Pancreas (tissue), 10 donors: ENCODE measurements at places on chromosomes 1 and 21.

GRCh38 chr1:107875689-107876088 is 89.3 kb downstream of the VAV3 start:
- DNase-seq = no peak

GRCh38 chr1:58727364-58727763 is 27.5 kb upstream of the MYSM1 start:
- no peak for DNase-seq

- no peak for DNase-seq
Observed at GRCh38 chr1:211648980-211649934, 26.2 kb downstream of the NEK2 start.

DNA sequence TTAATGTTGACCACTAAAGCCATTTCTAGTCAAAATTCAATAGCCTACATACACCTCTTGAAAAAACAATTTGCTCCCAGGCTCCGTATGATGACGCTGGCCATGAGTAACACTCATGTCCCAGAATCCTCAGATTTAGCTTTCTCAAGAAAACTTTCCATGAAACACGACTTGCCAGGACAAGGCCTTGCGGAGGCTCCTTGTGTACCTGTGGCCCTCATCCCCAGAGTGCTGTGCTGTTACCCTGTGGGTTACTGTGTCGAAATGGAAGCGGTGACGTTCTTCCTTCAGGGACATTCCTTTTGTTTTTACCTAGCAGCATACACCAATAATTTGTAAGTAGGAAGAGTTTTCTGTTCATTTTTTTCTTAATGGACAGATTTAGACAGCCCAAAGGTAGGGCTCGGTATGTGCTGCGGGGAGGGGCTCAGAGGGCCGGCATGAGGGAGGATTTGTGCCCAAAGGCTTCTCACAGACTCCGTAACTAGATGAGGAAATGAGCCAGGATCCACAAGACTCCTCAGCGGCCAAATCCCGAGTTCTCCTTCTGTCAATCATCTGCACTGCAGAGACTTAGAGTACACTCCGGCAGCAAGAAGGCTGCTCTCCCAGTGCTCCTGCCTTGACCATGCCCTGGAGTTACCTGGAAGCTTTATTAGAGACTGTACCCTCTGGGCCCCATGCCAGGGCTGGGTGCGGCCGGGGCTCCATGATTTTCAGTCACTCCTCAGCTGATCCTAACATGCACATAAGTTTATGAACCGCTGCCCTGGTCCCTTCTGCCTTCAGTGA is 17.8 kb downstream of the GNG12 start:
- DNase-seq = no peak

DNA sequence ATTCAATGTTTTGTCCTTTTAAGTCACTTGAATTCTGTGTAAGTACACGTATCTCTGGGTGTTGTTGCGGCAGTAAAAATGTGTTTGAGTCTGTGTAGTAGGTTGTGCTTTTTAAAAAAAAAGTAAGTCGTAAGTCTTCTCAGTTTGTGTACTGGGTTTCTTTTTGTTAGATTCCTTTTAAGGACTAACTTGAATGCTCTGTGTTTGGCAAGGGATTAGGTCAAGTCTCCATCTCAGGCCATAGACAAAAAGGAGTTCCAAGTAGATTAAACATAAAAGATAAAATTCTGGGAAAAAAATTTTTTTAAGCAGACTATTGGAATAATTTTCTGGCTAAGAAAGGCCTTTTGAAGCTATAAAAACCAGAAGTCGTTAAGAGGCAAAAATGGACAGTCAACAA is 113.1 kb downstream of the ATP5PO start:
- no peak for DNase-seq

DNA sequence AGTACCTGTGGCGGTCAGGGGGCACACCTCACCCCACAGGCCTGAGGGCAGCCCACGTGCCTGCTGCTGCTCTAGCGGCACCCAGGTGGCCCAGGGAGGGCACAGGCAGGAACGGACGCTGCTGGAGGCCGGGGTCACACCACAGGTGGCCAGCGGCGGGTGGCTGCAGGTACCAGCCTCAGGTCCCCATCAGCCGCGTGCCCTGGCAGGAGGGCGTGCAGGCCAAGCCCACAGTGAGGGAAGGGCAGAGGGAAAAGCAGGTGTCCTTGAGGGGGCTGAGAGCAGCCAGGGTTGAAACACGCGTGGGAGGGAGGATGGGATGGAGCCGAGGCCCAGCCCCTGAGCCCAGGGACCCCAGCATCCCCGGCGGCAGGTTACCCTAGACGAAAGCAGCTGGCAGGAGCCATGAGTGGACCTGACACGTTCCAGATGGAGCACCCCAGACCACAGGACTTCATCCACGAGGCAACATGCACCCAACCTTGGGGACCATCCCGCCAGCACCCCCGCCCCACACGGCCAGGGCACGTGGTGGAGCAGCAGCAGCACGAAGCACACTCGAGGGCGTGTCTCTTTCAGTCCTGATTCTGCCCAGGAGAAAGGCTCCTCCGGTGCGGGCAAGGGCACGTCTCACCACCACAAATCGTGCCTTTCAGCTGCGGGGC is 3.7 kb downstream of the SLC19A1 start:
- peak; percentile 8 for DNase-seq

- no peak for DNase-seq
Observed at GRCh38 chr1:185358957-185359356, 41.9 kb upstream of the IVNS1ABP start.

DNA sequence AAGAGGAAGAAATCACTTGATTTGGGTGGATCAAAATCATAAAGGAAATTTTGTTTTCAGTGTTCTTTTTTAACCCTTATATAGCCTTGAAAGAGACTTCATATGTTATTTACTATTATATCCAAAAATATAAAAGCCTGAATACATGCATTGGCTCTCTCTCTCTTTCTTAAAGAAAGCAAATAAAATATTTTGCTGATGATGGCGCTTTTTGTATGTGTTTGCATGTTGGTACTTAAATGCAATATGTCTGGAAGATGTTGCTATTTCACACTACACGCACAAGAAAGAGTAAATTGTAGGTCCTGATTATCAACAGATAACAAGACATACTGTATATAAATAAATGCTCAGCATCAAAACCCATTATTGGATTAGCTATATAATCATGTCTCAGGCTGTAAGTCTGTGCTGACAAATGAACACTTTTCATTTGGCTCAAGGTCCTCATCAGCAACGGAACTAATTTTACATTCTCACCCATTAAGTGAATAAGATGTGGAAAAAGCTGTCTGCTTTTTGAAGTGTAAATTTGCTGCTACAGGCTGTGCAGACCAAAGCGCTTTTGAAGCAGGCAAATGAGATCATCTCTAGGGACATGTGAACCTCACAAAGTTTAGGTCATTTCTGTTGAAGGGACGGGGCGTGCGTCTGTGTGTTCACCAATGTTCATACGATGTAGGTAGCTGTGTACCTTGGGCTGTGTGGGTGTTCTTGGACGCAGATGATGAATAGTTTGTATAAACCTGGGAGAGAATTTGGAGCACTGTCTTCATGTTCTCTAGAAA is 122.4 kb upstream of the LMO4 start:
- no peak for DNase-seq

DNA sequence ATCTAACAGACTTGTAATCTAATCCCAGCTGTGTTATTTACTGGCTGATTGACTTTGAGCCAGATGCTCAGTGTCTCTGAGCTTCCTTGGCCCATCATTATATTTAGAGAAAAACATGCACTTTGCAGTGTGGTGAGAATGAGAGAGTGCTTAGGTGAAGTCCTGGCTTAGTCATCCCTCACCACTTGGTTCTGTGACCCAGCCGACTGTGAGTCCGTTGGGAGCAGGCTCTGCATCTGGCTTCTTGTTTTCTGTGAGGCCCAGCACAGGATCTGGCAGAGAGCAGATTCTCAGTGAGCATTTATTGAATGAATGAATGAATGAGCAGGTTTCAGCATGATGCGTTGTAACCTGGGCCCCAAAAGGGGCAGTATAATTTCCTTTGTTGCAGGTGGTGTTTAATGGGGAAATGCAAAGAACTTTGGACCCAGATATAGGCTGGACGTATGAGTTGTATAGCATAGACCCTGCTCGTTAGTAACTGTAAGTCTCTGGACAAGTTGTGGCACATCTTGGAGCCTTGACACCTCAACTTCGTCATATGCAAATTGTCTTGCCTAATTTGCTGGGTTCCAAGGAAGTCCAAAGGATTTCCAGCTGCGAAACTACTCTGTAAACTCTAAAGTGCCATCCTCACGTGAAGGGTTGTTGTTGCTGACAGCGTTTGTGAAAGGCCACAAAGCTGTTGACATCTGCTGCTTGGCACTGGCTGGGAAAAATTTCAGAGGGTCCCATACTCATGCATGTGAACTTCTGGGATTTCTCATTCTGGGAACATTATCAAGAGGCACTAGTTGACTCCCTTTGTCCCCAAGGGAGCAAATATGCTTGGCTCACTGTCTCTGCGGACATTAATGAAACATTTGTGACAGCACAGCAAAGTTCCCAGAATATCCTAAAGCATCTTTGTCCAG is 138.8 kb upstream of the USP24 start:
- no peak for DNase-seq

DNA sequence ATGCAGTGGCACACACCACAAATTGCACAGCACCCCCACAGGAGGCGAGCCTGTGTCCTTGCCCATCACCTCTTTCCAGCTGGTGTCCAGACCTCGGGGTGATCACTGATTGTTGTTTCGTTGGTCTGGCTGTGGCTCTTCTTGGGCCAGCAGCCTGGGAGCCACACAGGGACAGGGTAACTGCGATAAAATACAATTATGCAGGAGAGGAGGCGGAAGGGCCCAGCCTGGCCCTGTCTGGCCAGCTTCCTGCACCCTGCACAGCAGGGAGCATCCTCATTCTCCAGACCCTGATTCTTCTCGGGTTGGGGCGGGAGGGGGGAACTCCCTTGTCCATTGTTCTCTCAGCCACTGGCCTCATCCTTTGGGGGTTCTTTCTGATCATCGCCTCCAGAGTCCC is 83.6 kb downstream of the ADARB1 start:
- no peak for DNase-seq

DNA sequence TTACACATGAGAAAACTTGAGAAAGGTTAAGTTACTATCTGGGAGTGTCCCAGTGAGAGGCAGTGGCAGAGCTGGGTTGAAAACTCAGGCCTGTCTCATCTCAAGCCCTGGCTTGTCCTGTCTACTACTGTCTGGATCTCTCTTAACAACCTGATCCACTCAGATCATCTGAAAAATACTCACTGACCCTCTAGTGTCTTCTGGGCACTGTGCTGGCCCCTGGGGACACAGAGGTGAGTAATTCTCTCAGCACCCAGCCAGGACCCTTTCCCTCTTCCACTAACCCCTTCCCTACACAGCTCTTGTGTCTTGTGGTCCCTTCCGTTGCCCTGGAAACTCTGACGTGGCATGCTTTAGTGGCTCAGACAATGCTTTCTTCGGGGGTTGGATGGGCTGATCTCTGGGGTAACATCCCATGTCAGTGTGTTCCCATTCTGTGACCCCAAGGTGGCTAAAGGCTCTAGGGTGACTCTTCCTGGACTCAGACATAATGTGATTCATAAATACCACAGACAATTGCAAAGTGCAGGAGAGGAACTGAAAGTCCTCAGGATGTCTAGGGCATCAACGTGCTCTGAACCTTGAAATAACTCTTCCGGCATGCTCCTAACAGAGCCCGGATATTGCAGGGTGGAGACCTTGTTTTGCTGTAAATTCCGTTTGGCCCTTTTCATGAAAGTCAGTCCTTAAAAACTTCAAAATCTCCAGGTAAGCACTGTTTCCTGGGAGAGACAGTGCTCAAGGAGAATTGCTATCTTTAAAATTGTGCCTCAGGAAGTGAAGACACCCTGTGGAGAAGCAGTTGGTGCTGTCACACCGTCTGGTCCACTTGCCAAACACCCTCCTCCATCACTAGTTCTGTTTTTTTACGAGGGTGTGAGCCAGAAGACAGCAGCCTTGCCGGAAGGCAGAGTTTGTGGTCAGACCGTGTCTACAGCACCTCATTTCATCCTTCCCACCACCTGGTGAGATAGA is 4.0 kb downstream of the SHISAL2A start:
- DNase-seq = no peak

DNA sequence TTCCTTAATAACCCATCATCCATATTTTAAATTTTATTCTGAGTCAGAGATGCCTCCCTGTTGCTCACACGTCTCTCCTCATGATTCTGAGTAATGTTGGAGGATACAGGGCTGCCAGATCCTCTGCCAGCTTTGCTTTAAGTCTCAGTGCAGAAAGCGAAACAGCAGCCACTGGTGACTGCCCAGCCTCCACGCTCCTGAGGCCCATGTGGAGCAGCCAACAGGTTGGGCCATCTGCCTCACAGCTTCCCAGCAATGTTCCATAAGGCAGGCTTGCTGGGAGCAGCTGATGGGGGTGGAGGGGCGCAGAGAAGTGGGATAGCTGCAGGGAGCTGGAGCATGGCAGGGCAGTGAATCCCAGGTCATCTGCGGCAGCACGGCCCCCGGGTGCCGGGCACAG is 104.2 kb downstream of the IGSF21 start:
- DNase-seq = no peak

- no peak for DNase-seq
Observed at GRCh38 chr1:15626269-15626950, 9.2 kb downstream of the DDI2 start.

DNA sequence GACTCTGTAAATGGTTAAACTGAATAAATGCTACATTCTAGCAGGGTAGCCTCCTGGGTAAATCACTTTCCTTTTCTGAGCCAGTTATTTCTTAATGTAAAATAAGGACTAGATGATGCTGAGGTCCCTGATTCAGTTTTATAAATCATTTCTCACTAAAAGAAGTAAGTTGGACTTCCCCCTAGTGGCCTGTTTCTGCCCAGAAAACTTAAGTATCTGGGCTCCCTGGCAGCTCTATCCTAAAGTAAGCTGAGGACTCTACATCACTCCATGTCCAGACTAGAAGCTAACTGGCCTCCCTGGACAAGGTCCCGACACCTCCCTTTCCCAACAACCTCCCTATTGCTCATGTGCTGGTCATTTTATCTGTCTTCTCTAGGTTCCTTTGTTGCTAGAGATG is 3.0 kb downstream of the GPN2 start:
- no peak for DNase-seq

DNA sequence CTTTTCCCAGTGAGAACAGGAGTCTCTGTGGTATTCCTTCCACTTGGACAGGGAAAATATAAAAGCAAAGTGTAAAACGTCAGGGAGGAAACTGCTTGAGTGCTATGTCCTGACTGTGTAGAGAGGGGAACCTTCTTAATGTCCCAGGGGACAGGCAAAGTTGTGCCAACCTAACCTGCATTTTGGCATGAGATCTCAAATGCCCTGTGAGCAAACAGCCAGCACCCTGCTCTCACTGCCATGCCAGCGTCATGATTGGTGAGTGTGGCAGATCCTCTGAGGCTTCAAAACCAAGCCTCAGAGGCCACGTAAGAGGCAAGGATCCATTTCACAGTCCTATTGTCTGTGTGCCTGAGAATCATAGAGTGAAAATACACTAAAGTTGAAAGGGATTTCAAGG is 49.7 kb upstream of the RAP1A start:
- no peak for DNase-seq

- DNase-seq = no peak
Observed at GRCh38 chr21:42299324-42300044, 15.7 kb downstream of the TFF3 start.
